ENCODE measurements at places on chromosomes 3 and 15.

GRCh38 chr3:9897408-9898372 is 5.0 kb upstream of the IL17RE start:
- no peak for DNase-seq

GRCh38 chr3:105827959-105828358 is 40.9 kb downstream of the CBLB start:
- no peak for DNase-seq

- no peak for DNase-seq
These were observed 27.6 kb downstream of the SUCNR1 start for GRCh38 chr3:151900884-151901643.

DNA sequence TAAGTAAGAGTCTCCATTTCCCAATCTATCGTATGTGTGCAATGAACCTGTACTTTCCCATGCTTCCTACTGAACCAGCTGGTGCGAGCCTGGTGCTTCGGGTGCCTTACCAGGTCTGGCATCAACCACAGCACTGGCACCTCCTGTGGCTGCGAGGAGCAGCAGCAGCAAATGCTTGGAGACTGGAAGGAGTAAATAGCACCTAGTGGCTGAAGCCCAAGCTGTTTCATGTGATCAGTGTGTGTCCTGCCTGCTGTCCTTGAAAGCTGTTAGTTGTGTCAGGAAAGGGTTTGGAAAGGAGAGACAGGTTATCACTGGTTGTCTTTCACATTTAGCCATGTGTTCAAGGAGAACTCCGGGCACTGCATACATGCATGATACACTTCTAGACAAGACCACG is 31.8 kb downstream of the PCOLCE2 start:
- DNase-seq: no peak

DNA sequence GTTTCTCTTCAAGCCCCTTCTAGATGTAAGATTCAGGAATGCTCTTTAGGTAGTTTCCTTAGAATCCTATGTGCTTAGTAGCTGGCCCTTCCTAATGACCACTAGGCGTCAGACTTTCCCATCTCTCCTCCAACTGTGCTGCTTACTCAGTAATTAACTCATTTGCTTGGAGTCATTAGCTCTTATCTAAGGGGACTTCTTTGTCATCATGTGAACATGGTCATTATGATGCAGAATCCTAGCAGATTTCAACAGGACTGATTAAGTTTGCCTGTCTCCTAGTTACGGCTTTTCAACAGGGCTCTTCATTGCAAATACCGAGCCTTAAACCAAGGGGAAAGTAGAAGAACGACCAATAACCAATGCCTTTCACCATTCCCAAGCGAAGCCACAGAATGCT is 46.4 kb downstream of the GJD2 start:
- no peak for DNase-seq

DNA sequence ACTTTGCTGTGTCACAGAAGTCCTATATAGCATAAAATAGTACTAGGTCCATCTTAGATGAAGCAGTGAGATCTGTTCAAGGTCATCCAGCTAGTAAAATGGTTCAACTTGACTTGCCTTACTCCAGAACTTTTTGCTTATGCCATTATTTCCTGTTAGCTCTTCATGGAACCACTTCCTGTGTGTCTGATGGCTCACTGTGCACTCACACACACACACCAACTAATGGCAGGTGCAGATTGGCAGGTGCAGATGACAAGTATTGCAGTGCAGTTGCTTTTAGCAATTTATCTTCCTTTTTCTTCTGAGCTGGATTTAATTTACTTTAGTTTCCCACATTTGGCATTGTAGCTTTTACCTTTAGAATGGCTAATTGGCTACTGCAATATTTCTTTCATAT is 29.8 kb downstream of the GOLGA8S start:
- no peak for DNase-seq

DNA sequence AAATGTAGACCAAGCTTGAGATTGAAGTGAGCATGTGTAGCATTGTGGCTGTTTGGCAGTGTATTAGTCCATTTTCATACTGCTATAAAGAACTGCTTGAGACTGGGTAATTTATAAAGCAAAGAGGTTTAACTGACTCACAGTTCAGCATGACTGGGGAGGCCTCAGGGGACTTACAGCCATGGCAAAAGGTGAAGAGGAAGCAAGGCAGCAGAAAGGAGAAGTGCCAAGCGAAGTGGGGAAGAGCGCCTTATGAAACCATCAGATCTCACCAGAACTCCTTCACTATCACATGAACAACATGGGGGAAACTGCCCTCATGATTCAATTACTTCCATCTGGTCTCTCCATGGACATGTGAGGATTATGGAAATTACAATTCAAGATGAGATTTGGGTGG is 8.6 kb upstream of the CERS3 start:
- peak; percentile 14 for DNase-seq

GRCh38 chr15:43106486-43106829 is 620 bp upstream of the UBR1 start:
- DNase-seq: no peak

GRCh38 chr3:131543714-131544113 is 40.9 kb upstream of the MRPL3 start:
- DNase-seq: no peak

- no peak for DNase-seq
These were observed 14.2 kb upstream of the SPATA12 start for GRCh38 chr3:57046101-57046765.

- DNase-seq: no peak
These were observed 2.3 kb downstream of the ANXA2 start for GRCh38 chr15:60395276-60396011.

DNA sequence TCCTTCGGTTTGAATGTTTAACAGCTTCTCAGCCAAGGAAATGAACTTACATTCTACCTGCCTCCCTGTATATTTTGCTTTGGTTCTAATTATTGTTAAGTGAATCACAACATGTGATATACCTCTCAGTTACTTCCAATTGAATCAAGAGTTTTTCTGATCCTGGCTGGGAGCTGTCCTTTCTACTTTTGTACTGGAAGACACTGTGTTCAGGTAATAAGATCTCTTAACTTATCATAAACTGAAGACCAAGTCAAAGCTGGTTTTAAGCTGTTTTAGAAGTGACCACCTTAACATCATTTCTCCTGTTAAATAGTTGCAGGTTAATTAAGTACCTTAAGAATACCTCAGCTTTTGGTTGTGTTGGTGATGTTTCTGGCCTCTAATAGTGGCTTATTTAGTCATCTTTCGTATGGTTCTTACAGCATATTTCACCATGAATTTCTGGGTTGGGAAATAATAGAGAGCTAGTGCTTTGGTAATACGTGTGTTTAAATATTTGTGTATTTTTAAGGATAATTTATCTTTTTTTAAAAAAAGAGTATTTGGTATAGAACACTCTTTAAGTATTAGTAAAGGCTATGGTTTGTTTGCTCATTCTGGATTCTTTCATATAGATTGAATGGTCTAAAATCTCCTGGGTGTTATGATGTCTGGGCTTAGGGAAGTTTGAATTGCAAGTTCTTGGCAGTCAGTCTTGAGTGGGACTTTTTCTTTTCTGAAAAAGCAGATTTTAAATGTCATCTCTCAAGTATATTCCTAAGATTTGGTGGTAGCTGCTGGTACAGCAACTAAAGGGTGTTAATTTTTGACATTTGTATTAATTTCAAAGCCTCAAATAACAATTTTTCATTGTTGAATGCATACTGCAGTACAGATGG is 1.6 kb downstream of the RAB8B start:
- no peak for DNase-seq

- no peak for DNase-seq
These were observed 144.4 kb upstream of the EPHA3 start for GRCh38 chr3:88963003-88963402.

GRCh38 chr3:143727391-143727790 is 120.9 kb downstream of the SLC9A9 start:
- no peak for DNase-seq

DNA sequence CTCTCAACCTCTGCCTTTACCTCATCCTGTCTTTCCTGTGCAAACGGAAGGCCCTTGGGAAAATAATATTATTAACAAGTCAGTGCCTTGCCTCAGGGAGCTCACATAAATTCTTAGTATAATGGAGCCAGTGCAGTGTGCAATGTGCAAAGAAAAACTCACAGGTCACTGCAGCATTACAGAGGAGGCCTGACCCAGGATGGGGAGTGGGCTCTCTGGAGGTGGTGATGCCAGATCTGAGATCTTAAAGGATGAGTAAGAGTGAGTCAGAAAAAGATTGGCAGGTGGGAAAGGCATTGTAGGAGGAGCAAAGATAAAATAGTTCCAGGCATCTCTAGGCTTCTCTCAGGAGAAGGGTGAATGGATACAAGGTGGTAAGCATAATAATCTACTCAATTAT is 185.6 kb upstream of the ADAMTS9 start:
- no peak for DNase-seq

DNA sequence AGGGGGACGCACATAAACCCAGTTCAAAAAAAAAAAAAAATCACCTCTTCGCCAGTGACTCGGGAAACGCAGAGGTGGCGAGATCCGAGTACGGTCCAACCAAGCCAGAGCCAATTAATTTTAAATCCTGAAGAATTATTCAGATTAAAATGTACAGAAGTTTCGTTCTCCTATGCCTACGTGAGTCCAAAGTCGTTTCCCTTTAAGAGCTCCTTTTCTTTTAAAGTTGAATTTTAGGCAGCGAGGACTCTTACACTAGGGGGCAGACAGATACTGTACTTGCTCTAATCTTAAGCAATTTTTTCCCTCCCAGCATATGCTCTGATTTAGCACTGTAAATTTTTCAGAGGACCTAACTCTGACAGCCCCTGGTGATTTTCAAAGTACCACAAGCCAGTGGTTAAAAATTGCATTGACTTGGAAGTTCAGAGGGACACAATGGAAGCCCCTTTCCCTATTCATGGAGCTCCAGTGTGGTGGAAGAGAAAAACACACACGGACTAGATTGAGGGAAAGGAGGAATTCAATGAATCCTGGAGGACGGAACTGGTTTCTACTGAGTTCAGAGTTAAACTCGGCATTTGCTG is 3.3 kb upstream of the NR2F2 start:
- no peak for DNase-seq

DNA sequence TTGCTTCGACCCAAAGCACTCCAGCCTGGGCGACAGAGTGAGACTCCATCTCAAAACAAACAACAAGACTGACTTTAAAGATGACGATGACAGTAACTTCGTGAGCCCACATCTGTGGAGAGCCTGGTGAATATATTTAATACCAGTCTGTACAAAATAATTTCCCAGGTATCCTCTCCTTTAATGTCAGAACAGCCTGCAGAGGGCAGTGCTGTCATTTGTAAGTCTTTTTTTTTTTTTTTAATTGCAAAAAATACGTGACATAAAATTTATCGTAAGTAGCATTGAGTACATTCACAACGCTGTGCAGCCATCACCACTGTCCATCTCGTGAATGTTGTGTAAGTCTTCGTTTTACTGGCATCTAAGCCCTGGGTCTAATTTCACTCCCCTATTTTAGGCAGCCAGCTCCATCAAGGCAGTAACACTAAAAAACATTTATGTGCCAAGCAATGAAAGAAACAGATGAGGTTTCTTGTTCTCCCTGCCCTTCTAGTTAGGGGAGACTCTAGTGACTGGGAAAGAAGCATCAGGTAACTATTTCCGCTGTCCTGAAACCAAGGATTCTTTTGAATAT is 1.4 kb downstream of the HTD2 start:
- DNase-seq: peak; percentile 63

GRCh38 chr3:87298111-87298718 is 21.8 kb upstream of the POU1F1 start:
- peak; percentile 11 for DNase-seq

- no peak for DNase-seq
These were observed 800.6 kb upstream of the LMCD1 start for GRCh38 chr3:7700977-7701376.

DNA sequence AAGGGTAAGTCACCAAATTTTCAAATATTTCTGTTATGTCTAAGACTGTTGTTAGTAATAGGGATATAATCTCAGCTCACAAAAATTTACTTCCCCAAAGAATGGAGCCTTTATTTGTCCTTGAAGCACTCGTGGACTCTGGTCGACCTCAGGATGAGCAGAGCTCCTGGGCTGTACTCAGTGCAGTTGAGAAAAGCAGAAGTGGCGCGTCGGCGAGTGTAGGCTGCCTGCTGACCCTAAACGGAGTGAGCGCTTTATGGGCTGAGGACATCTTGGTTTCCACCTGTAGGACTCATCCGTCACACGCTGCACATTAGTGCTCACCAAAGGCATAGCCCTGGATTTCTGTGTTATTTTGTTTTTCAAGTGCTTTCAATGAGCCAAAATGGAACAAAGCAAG is 11.0 kb downstream of the GABRA5 start:
- no peak for DNase-seq

GRCh38 chr15:69469467-69470201 is 17.0 kb downstream of the RPLP1 start:
- no peak for DNase-seq

GRCh38 chr3:160474416-160474838 is 24.8 kb upstream of the TRIM59 start:
- no peak for DNase-seq

DNA sequence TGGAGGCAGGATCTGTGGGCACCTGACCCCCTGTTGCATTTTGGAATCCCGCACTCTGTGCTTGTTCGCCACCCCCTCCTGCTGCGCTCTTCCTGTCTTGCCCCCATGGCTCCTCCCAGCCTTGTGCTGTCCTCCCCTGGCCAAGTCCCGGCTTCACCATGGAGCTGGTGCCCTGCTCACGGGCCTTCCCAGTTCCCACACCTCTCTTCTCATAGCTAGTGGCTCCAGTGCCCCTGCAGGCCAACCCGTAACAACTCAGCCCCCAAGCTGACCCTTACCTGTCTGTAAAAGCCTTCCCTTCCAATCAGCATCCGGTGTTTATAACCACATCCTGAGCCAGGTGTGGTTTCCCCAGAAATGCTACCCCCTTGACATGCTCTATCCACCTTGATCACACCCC is 407.7 kb upstream of the C2CD4B start:
- no peak for DNase-seq

- DNase-seq: no peak
These were observed 23.5 kb upstream of the HES1 start for GRCh38 chr3:194112120-194113106.

DNA sequence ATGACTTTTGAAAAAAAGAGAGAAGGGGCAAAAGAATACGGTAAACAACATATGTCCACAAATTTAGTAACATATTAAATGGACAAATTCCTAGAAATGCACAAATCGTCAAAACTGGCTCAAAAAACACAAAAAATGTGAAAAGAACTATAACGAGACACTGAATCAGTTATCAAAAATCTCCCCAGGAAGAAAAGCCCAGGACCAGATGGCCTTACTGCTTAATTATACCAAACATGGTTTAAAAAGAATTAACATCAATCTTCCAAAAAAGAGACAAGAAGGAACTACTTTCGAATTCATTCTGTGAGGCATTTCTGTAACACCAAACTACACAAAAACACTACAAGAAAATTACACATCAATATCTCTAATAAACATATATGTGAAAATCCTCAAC is 117.4 kb downstream of the STAG1 start:
- DNase-seq: no peak
